Femur (tissue), 1 donor: ENCODE measurements at places on chromosomes 2 and 18.

GRCh38 chr2:187008111-187008510, 159.1 kb upstream of the ZSWIM2 start:
- no peak for DNase-seq

- DNase-seq = no peak
Measured at GRCh38 chr2:233359823-233360222, 5.5 kb downstream of the DGKD start.

- no peak for DNase-seq
Measured at GRCh38 chr18:44502790-44503189, 177.9 kb upstream of the SETBP1 start.

- DNase-seq = no peak
Measured at GRCh38 chr2:44496130-44496529, 134.4 kb downstream of the CAMKMT start.

GRCh38 chr18:7987284-7987976, 420.3 kb downstream of the PTPRM start:
- DNase-seq = no peak
